ENCODE measurements at places on chromosomes 11 and 22.

GRCh38 chr22:27075028-27075678 lies 417.8 kb downstream of the MIAT start:
- DNase-seq: no peak

GRCh38 chr11:126347751-126348668 lies 7.5 kb upstream of the ST3GAL4 start:
- DNase-seq: no peak

DNA sequence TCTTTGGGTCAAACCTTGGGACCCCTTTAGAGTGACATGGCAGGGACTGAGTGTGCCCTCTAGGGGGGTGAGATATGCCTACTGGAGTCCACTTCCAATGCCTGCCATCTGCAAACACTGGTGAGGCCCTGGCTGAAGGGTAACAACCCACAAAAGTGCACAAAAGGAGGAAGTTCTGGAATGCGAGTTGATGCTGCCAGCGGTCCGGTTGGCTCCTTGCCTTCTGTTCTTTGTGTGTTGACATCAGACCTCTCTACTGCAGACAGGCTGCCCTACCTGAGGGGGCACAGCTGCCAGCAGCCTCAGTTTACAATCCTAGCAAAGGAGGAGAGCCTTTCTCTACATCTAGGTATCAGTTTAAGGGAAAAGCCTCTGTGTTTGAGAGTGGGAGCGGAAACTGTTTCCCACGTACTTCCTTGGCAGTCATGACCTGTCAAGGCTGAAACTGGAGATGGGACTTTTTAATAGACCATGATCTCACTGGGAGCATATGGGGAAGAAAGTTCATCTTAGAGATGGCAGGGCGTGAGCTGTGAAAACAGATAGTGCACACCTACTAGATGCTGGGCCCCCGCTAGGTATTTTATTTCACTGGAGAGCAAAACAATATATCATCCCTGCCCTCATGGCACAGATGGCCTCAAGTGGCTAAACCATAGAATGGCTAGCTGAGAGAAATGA lies 27.2 kb downstream of the BMAL1 start:
- no peak for DNase-seq

GRCh38 chr11:113014262-113015097 lies 53.3 kb downstream of the NCAM1 start:
- no peak for DNase-seq

DNA sequence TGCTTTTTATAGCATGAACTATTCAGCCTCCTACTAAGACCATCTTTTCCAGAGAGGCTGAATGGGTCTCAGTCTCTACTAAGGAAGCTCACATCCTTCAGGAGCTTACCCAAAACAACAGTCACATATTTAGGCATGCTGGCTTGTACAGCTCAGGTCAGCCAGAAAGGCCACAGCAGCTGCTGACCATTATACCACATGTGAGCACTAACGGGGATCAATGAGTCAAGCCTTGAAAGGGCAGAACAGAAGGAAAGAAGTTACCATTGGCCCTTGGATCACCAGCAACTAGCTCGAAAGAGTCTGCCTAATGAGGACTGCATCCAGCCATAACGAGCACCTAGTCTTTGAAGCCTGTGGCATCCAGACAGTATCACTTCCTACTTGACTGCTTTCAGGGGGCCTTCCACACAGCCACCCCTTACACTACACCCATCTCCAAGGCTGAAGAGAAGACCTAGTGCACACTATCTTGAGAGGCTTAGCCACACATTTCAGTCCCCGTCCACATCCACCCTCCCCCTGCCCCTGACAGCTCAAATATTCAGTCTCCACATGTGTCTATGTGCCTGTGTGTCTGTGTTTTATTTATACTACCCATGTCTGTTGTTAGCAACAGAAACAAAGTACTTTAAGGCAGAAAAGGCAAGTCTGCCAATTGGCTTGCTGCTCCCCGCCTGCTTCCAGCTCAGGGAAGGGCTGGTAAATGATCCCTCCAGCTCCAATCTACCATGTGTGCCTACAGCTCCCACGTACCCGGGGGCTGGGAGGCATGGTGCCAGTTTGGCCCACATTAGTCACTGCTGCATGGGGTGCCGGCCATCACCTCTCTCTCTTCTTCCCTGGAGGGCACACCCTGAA lies 95.5 kb downstream of the RPL27A start:
- DNase-seq: no peak

DNA sequence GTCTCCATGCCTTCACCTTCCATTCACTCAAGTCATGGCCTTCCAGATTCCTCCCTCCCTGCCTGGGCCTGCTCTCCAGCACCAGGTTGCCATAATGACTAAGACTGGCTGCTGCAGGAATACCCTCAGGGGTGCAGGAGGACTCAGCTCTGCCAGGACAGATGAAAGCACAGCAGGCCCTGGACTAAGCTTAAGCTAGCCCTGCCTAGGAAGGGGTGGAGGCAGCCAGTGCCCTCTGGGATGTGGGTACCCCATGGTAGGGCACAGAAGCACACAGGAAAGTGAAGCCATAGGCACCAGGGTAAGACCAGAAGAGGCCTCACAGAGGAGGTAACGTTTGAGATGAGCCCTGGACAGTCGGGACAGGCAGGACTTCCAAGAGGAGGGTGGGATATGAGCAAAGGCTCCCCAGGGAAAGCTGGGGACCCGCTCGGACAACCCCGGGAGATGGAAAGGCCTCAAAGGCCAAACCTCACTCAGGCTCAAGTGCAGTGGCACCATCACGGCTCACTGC lies 3.0 kb upstream of the RIN1 start:
- DNase-seq: no peak

GRCh38 chr22:43389227-43389836 lies 22.5 kb upstream of the MPPED1 start:
- no peak for DNase-seq

GRCh38 chr11:119902656-119903231 lies 173.7 kb upstream of the NECTIN1 start:
- DNase-seq: no peak

DNA sequence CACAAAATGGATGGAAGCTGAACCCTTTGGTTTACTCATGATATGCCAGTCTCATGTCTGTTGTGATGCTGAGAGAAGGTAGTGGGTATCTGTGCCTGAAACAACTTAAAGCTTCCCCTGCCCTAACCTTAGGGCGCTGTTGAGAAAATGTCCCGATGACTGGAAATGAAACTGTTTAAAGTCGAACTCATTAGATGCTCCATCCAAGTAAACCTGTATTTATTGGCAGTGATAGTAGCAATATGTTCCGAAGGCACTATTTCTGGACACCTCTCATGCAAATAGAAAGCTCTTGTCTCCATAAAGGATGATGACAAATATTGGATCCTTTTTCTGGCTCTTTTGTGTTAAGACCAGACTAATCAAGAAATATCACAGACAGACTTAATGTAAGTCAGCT lies 86.2 kb downstream of the GRAMD1B start:
- no peak for DNase-seq
